RPMI7951 (cell line): ENCODE measurements at places on chromosomes 5 and 9. TPM values are rescaled to one million over a fixed set of nuclear protein-coding genes. Genes with fewer than 3 reads are reported as not detected.

HSPA5 gene
- 51.2 and 55.2 TPM in 2 replicates for total RNA-seq

CCL27 gene
- total RNA-seq = not detected in 2 replicates

EPB41L4A gene
- total RNA-seq = under 0.01 and 0.12 TPM in 2 replicates

NEUROG1 gene
- not detected in 2 replicates for total RNA-seq

CDX1 gene
- total RNA-seq = 0.24 and 0.98 TPM in 2 replicates

IRX4 gene
- total RNA-seq = not detected in 2 replicates

OSMR gene
- 21.2 and 22.5 TPM in 2 replicates for total RNA-seq

FIBCD1 gene
- total RNA-seq = 15.6 and 16.9 TPM in 2 replicates

PCDHGA2 gene
- total RNA-seq = 6.8 and 7.0 TPM in 2 replicates

CXXC5 gene
- total RNA-seq = 39.8 and 43.0 TPM in 2 replicates

SEMA5A gene
- total RNA-seq = 12.0 and 14.3 TPM in 2 replicates

IFNA13 gene
- not detected in 2 replicates for total RNA-seq

G3BP1 gene
- 122 and 129 TPM in 2 replicates for total RNA-seq

SLCO6A1 gene
- total RNA-seq = 0.29 and 0.60 TPM in 2 replicates

MRPS2 gene
- total RNA-seq = 18.1 and 25.2 TPM in 2 replicates

MAMDC4 gene
- total RNA-seq = 0.36 and 0.39 TPM in 2 replicates

PHAX gene
- 43.0 and 67.9 TPM in 2 replicates for total RNA-seq

CAVIN4 gene
- 0.48 and 0.59 TPM in 2 replicates for total RNA-seq

CYLC2 gene
- not detected in 2 replicates for total RNA-seq

SPINK6 gene
- total RNA-seq = not detected in 2 replicates

PFDN1 gene
- 86.1 and 114 TPM in 2 replicates for total RNA-seq

CAMK4 gene
- total RNA-seq = 10.5 and 14.4 TPM in 2 replicates

FAM174A gene
- 5.9 and 10.5 TPM in 2 replicates for total RNA-seq

SARDH gene
- total RNA-seq = 1.8 and 1.9 TPM in 2 replicates

PHYHD1 gene
- total RNA-seq = 1.7 and 1.8 TPM in 2 replicates

CPEB4 gene
- 11.2 and 12.5 TPM in 2 replicates for total RNA-seq

OR2V2 gene
- not detected in 2 replicates for total RNA-seq

GMCL2 gene
- not detected in 2 replicates for total RNA-seq

AQP7 gene
- not detected in 2 replicates for total RNA-seq

SLC45A2 gene
- 0.49 and 2.0 TPM in 2 replicates for total RNA-seq

IL7R gene
- total RNA-seq = 1.6 and 2.0 TPM in 2 replicates
